Activated T-cell treated with anti-CD3 and anti-CD28 coated beads, Interleukin-2, amount 50 U/mL, for 24 hours (primary cell): ENCODE measurements at places on chromosomes 4 and X.

DNA sequence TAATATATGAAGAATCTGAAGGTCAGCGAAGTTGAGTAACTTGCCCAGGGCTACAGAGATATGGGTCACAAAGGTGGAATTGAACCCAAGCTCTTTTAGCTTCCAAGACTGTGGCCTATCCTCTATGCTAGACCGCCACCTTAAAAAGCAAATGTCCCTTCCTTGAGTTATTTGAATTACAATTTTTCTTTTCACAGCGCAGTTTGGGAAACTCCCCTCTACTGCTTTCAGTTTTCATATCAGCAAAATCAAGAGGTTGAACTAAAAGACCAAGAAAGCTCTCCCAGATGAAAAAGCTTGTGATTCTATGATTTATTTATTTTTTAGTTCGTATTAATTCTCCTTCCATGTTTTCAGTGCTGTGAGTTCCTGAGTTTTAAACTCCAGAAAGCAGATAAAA lies 174.5 kb upstream of the C1QTNF7 start:
- peaks cover 7% of the 10 kb centered on the region for H3K4me1 ChIP-seq
- H3K4me3 ChIP-seq, result no peak overlapping the region
- peaks cover 2% of the 10 kb centered on the region for H3K27me3 ChIP-seq
- no peak overlapping the region for H3K27ac ChIP-seq

DNA sequence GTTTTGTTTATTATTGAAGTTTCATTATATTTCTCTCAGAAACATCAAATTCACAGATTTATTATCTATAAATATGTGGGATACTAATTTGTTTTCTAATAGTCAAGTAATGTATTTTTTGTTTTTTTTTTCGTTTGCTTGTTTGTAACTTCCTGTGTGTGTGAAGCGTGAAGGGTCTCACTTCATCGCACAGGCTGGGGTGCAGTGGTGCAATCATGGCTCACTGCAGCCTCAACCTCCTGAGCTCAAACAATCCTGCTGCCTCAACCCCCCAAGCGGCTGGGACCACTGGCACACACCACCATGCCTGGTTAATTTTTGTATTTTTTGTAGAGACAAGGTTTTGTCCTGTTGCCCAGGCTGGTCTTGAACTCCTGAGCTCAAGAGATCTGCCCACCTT lies 55.1 kb downstream of the SH3RF1 start:
- H3K4me1 ChIP-seq, result no peaks in the 10 kb centered on the region
- H3K4me3 ChIP-seq, result no peak overlapping the region
- no peaks in the 10 kb centered on the region for H3K36me3 ChIP-seq
- H3K27me3 ChIP-seq, result peaks cover 13% of the 10 kb centered on the region

DNA sequence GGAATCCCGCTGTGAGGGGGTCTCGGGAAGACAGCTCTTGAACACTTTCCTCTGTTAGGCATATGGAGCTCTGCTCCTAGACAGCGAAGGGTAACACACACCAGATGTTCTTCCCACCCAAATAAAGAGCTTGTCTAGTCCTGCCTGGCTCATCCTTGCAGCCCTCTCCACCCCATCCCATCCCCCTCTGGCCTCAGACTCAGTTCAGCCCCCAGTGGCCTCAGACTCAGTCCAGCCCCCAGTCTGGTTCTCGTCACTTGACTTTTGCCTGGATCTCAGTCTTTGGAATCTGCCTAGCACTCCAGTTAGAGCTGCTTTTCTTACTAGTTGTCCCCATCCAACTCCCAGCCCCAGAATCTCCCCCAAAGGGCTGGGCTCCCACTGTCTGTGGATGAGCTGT lies 14.9 kb downstream of the RAB33A start:
- DNase-seq, result no peak
- H3K4me1 ChIP-seq, result peaks cover 22% of the 10 kb centered on the region
- H3K4me3 ChIP-seq, result no peak overlapping the region
- H3K36me3 ChIP-seq, result peaks cover 6% of the 10 kb centered on the region
- H3K27me3 ChIP-seq, result peaks cover 4% of the 10 kb centered on the region

GRCh38 chr4:18252052-18252451 lies 230.5 kb upstream of the LCORL start:
- H3K4me3 ChIP-seq, result no peak overlapping the region
- H3K4me1 ChIP-seq, result no peaks in the 10 kb centered on the region
- no peak overlapping the region for H3K27ac ChIP-seq
- no peaks in the 10 kb centered on the region for H3K36me3 ChIP-seq
- no peak for DNase-seq

DNA sequence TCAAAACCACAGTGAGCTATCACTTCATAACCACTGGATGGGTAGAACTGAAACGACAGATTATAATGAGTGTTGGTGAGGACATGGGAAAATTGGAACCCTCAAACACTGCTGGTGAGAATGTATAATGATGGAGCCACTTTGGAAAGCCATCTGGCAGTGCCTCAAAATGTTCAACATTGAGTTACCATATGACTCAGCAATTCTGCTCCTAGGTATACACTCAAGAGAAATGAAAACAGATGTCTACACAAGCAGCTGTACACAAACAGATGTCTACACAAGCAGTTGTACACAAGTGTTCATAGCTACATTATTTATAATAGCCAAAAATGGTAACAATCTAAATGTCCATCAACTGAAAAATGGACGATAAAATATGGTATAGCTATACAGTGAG lies 143.9 kb downstream of the PDGFRA start:
- DNase-seq, result no peak
- no peak overlapping the region for H3K27ac ChIP-seq
- H3K27me3 ChIP-seq, result no peaks in the 10 kb centered on the region
- H3K36me3 ChIP-seq, result no peaks in the 10 kb centered on the region
- no peaks in the 10 kb centered on the region for H3K4me1 ChIP-seq

DNA sequence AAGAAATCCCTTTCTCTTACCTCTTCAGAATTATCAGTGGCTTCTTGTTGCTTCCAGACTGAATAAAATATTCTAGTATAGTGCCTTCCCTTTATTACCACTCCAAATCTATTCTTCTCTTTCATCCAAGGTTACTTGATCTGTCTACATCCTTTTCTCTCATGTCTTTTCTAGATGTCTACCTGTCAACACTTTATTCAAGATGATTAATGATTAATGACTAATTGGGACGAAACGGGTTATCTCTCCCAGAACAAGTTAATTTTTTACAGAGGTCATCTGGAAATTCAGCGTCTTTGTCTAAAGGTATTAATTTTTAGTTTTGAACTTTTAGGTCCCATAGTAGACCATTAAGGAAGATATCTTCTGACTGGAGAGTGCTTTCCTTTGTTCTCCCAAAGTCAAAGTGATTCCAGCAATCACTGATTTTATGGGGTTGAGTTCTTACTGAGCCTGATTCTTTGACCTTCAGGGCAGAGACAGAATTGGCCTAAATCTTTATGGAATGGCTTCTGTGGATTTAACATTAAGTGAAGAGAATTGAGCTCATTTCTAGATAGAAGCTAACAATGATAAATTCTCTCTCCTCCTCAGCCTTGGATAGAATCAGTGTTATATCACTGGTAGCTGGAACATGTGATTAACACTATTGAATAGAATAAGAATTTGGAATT lies 335.4 kb upstream of the TEX13C start:
- H3K36me3 ChIP-seq, result no peaks in the 10 kb centered on the region
- H3K27ac ChIP-seq, result no peak overlapping the region
- DNase-seq, result no peak
- H3K27me3 ChIP-seq, result peaks cover 10% of the 10 kb centered on the region
- H3K4me3 ChIP-seq, result no peak overlapping the region

DNA sequence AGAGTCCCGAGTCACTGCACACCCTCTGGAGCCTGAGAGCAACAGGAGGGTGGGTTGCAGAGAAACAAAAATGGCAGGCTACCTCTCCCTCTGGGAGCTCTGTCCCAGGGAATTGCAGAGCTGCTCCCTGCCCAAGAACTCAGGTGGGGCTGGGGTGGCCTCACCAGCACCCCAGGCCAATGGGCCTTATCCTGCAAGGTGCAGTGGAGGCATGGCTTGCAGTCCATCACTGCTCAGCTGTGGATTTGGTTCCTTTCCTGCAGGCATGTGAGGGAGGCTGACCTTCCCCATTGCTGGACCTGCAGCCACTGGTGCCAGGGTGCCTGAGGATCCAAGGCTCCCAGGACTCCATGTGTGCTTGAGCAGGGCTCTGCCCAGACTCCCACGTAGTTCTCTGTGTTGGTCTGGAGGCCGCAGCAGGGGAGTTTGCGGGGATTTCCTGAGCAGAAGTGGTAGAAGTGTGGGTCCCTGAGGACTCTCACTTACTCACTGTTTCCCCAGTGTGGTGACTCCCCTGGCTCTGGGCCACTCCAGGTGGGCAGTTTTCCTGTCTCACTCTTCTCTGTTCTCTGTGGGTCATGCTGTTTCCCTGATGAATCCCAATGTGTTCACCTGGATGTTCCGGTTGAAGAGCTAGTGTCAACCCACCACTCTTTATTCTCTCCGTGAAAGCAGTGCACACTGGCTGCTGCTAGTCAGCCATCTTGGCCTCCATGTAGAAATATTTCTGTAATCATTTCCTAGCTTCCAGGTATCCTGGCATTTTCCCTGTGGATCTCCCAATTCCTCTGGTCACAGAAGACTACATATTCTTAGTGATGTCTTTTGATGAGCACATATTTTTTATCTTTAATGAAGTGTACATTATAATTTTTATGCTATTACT lies 82.3 kb downstream of the ARHGAP24 start:
- H3K27ac ChIP-seq, result no peak overlapping the region
- H3K4me1 ChIP-seq, result no peaks in the 10 kb centered on the region
- DNase-seq, result no peak
- H3K4me3 ChIP-seq, result no peak overlapping the region
- no peaks in the 10 kb centered on the region for H3K36me3 ChIP-seq

- no peaks in the 10 kb centered on the region for H3K36me3 ChIP-seq
- no peak overlapping the region for H3K4me3 ChIP-seq
- peaks cover 30% of the 10 kb centered on the region for H3K27me3 ChIP-seq
- peaks cover 27% of the 10 kb centered on the region for H3K4me1 ChIP-seq
- DNase-seq, result no peak
These were observed 173.3 kb upstream of the S100G start for GRCh38 chrX:16476692-16477091.

DNA sequence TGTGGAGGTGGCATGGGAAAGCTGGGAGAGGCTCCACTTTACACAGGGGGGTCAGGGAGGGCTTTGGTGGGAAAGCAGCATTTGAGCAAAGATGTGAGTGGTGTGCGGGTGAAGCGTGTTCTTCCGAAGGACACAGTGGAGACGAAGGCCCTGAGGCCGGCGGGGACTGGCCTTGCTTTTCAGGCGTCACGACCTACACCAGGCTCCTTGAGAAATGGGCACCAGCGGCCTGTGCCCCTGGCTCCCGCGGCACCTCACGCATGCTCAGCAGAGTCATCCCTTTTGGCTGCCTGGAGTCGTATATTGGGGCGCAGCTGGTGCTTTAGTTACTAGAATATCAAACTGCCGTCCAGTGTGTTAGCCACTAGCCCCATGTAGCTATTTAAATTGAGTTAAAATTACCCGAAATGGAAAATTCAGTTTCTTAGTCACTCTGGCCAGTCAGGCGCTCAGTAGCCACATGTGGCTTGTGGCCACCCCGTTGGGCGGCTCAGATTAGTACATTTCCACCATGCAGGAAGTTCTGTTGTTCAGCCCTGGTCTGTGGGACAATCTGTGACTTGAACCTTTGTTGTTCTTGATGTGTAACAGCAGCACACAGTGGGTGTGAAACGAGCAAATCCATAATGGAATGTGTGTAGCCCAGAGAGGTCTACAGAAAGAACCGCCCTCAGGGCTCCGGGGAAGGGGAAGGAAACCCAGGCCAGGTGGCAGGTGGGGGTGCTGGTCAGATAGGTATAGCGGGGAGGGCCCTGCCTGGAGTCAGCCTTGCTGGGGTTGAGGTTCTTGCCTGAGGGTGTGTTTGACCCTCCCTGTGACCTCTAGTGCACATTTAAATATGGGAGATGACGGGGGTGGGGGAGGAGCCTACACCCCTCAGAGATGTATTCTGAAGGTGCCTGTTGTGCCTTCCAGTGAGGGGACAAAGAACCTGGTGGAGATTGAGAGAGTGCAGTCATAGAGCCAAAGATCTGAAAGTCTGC lies 30.4 kb downstream of the TBC1D14 start:
- DNase-seq, result no peak
- H3K27me3 ChIP-seq, result no peaks in the 10 kb centered on the region
- peak overlapping the region; percentile 65 for H3K27ac ChIP-seq
- H3K36me3 ChIP-seq, result peaks cover 40% of the 10 kb centered on the region

- H3K36me3 ChIP-seq, result no peaks in the 10 kb centered on the region
- H3K27me3 ChIP-seq, result peaks cover 80% of the 10 kb centered on the region
- H3K27ac ChIP-seq, result no peak overlapping the region
- H3K4me1 ChIP-seq, result peaks cover 36% of the 10 kb centered on the region
These were observed 3.3 kb upstream of the NKX3-2 start for GRCh38 chr4:13547485-13548041.

DNA sequence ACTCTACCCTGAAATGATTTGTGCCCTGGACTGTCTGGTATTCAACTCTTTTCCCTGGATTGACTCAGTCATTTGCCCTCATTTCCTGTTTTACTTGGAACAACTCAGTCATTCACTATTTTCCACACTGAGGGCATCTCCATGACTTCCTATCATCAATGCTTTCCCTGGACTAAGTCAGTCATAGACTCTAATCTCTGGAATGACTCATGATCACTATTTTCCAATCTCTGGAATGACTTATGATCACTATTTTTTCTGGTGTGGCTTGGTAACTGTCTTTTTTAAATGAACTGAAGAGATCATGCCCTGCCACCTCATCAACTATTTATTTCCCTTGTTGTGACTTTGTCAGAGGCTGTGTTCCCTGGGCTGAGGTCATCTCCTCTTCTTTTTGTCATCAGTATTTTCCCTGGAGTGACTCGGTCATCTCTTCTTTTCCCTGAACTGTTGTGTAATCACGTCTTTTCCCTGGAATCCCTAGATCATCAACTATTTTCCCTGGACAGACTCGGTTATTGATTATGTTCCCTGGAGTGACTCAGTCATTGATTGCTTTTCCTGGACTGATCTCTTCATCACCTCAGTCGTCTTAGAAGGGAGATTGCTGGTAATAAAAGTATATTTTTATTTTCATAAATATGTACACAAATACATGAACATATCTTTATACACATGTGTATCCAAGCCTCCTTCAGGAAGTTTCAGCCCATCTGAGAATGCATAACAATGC lies 327.1 kb upstream of the VCX start:
- no peak overlapping the region for H3K4me3 ChIP-seq
- H3K36me3 ChIP-seq, result no peaks in the 10 kb centered on the region
- no peaks in the 10 kb centered on the region for H3K4me1 ChIP-seq
- no peak overlapping the region for H3K27ac ChIP-seq
- no peaks in the 10 kb centered on the region for H3K27me3 ChIP-seq
